ENCODE measurements at places on chromosomes 12 and 14.
A peak's percentile ranks its signal among the peaks of the same experiment; 100 is the strongest.

- no peak for DNase-seq
Observed at GRCh38 chr12:69701826-69702225, 2.7 kb upstream of the BEST3 start.

DNA sequence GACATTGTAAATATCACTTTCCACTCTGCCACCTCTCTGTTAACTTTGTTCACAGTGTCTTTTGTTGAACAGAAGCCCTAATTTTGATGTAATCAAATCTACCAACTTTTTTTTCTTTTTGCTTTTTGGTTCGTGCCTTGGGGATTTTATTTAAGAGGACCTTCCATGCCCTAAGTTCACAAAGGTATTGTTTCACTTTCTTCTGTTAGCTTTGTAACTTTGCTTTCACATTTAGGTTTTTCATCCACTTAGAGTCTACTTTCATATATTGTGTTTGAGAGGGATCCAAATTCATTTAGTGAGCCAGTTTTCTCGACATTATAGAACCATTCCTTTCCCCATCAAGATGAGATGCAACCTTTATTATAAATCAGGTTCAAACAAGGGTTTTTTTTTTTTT lies 275.7 kb upstream of the CRY1 start:
- no peak for DNase-seq

DNA sequence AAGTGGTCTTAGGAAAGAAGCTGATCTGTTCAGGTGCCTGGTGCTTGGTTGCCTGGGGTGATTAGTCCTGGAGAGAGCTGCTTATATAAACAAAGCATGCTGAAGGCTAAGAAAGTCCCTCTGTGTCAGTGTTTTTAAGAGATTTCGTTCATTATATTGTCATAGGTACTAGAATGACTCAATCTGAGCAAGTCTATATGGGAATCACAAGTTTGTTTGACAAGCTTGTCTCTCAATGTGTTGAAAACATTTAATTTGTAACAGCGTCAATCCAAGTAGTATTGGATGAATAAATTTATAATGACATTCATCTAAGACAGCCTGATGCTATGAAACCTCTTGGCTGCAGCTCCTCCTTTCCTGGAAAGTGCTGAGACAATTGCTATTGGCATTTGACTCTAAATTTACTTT lies 256.3 kb downstream of the TMTC2 start:
- DNase-seq = no peak

DNA sequence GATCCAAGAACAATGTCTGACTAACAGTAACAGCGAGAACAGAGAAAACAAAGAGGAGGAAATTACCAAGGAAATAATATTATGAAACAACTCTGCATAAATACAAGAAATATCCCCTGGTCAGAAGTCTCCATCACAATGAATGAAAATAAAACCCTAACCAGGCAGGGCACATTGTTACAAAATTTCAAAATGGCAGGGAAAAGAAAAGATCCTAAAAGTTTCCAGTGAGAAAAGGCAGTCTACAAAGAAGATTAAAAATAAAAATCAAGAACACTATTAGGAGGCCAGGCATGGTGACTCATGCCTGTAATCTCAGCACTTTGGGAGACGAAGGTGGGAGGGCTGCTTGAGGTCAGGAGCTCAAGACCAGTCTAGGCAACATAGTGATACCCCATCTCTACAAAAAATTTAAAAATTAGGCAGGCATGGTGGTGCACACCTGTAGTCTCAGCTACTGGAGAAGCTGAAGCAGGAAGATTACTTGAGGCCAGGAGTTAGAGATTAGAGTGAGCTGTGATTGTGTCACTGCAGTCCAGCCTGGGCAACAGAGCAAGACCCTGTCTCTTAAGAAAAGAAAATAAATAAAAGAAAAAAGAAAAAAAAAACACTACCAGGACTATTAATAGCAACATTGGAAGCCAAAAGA lies 47.8 kb downstream of the FERMT2 start:
- DNase-seq = no peak

DNA sequence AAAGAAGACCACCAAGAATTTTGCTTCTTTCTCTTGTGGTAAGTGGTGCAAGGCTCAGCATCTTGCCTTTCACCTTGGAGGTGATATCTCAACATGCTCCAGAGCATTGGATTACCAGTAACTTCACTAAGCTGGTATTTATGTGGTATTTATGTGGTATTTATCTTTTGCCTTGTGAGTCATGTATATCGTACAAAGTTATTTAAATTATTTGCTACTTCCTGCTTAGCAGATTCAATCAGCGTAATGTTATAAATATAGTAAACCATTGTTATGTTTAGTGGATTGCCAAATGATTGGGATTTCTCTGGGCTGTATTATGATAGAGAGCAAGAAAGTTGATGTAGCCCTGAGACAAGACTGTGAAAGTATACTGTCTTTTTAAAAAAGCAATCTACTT lies 366.4 kb downstream of the IPO8 start:
- no peak for DNase-seq

- DNase-seq = no peak
Observed at GRCh38 chr14:69092840-69093422, 60.0 kb downstream of the DCAF5 start.

- DNase-seq = no peak
Observed at GRCh38 chr12:1534748-1535147, 59.6 kb downstream of the FBXL14 start.

DNA sequence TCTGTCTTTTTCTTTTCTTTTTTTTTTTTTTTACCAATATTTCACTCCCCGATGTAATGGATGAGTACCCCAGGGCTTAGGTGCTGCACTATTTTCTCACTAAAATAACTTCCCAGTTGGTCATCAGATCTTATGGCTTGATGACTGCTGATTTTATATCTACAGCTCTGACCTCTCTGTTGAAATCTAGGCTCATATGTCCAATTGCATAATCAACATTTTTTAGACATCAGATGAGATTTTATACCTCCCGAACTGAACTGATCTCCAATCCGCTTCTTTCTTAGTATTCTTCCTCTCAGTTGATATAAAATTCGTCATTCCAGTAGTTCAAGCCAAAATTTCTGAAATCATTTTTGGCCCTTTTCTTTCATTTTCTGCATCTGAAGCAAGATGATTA lies 1236.5 kb downstream of the SLC16A7 start:
- no peak for DNase-seq

GRCh38 chr12:124529565-124530276 lies 37.7 kb downstream of the NCOR2 start:
- DNase-seq = no peak

- no peak for DNase-seq
Observed at GRCh38 chr14:72256055-72256454, 323.8 kb downstream of the RGS6 start.

DNA sequence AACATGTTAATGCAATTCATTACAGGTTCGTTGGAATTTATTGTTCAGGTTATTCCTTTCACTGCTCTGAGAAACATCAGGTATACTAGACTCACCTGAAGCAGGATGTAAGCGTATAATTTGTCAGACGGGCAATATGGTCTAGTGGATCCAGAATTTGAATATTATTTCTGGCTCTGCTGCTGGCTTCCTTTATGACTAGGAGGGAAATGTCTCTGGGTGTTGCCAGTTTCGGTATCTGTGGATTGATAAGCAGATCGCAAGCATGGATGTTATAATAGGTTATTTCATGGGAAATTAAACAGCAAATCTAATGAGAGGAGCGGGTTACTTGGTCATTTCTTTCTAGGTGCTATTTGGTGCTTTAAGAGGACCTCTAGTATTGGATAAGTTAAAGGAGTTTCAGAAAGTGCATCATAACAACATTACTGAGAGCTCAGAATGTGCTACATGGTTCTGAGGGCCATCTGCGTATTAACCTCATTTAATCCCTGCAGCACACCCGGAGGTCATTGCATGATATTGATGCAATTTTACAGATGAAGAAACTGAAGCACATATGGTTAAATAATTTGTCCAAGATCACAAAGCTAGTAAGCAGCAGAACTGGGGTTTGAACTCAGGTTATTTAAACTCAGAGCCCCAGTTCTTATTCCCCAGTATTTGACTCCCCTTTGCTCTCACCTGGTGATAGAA lies 47.3 kb upstream of the BCAT1 start:
- no peak for DNase-seq

- no peak for DNase-seq
Observed at GRCh38 chr14:96040828-96041371, 1.7 kb downstream of the C14orf132 start.

DNA sequence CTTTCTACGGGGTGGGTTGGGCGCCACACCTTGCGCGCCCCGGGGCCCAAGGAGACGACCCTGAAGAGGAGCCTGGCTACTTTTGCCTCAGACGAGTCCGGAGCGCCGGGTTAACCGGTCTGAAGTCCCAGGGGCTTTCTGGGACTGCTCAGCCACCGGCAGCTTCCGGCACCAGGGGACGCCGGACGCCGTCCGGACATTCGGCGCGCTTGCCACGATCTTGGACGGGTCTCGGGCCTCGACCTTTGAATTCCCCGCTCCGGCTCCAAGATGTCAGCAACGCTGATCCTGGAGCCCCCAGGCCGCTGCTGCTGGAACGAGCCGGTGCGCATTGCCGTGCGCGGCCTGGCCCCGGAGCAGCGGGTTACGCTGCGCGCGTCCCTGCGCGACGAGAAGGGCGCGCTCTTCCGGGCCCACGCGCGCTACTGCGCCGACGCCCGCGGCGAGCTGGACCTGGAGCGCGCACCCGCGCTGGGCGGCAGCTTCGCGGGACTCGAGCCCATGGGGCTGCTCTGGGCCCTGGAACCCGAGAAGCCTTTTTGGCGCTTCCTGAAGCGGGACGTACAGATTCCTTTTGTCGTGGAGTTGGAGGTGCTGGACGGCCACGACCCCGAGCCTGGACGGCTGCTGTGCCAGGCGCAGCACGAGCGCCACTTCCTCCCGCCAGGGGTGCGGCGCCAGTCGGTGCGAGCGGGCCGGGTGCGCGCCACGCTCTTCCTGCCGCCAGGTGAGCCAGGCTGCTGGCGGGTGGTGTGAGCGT lies at the start of gene ACOT4:
ACOT4 (plus strand) TSS at position 184 of the 760 bp plus-strand sequence; CDS start at position 271, 87 bp downstream.
- DNase-seq = peak; percentile 57

DNA sequence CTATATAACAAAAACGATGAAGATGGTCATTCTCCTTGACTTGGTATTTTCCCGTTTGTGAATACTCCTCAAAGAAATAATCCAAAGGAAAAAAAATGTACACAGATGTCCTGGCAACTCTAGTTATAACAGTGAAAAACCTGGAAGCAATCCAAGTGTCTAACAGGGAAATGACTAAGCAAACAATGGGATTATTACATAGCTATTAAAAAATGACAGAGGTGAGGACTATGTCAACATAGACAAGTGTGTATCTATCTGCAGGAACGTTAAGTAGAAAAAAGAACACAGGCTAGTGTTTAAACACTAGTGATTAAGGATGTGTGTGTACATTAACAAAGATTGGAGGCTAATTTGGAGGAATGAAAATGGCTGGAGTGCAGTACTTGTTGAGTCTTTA lies 5.9 kb upstream of the APOLD1 start:
- no peak for DNase-seq

- DNase-seq = no peak
Observed at GRCh38 chr14:68153275-68153674, 333.7 kb downstream of the RAD51B start.

DNA sequence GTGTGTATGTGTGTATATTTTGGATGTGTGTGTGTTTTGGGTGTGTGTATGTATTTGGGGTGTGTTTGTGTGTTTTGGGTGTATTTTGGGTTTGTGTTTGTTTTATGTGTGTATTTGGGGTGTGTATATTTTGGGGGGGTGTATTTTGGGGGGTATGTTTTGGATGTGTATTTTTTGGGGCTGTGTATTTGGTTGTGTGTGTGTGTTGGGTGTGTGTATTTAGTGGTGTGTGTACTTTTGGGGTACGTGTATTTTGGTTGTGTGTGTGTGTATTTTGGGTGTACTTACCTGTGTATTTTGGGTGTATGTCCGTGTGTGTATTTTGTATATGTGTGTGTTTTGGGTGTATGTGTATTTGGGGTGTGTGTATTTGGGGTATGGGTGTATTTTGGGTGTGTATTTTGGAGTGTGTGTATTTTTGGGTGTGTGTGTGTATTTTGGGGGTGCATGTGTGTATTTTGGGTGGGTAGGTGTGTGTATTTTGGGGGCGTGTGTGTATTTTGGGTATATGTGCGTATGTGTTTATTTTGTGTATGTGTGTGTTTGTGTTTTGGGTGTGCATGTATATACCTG lies 16.7 kb upstream of the TCTN2 start:
- no peak for DNase-seq

GRCh38 chr14:51619561-51619960 lies 32.1 kb upstream of the FRMD6 start:
- DNase-seq = no peak

- DNase-seq = no peak
Observed at GRCh38 chr14:35959835-35960234, 133.7 kb downstream of the BRMS1L start.

DNA sequence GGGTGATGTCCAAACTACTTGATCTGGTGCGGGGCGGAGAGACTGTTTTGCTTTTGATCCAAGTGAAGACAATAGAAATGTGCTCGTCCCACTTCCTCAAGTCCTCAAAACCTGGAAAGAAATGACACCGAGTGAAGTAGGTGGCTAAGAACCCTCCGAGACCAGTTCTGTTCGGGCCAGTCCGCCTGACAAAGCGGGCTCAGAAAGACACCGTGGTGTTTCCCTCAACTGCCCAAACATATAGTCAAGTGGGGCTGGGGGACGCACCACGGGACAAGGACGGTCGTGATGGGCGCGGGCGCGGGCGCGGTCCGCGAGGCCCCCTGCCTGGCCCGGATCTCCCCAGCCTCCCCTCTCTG lies 1.6 kb downstream of the PHLDA1 start:
- peak; percentile 16 for DNase-seq

DNA sequence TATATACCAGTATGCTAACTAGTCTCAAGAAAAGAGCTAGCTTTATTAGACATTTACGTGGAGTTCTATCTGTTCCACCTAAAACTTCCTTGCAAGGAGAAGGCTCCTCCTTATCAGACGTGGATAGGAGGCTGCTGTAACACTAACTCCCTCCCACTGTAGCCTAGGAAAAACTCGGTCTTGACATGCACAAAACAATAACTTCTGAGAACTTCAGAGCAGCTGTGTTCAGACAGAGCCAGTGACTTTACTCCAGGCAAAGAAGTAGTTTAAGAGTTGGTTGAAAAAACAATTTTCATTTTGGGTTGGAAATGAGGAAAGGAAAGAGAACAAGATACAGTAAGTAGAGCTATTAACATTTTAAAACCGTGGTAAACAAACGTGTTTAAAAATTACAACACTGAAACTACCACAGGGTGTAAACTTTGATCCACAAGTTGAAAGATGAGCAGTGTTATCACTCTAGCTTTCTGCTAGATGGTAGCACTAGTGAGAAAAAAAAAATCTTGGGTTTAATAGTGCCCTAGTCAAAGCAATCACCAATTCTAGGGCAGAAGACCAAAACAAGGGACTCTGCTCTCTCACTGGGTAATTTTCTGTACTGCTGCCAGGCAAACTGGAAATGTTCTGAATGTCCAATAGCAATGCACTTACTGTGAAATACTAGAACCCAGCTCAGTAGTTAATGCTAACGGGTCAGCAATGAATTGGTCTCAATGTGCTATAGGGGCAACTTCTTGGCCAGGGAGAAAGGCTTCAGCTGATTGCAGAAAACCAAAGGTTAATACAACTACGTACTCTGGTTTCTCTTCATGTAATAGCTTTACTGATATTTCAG lies 2.4 kb downstream of the ATF7 start:
- DNase-seq = no peak

DNA sequence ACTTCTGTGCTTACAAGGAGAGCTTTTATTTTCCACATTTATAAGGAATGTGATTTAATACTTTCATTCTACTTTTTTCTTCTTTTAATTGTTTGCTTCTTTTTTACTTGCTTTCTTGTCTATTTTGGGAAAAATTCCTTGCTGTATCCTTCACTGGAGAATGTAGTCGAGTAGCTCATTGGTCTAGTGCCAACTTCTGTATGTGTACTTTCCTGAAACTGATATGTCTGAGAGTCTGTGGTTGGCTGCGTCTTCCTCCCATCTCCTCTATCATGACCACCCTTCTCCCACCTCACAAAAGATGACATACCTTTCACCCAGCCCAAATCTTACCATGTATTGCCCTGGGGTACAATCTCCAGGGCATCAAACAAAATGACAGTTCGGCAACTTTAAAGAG lies 51.8 kb downstream of the MSRB3 start:
- DNase-seq = no peak

Measured in stimulated activated CD4-positive, alpha-beta T cell treated with anti-CD3 and anti-CD28 coated beads, Interleukin-4, amount 100 ng/mL, for 4 hours (primary cell).